ENCODE measurements at places on chromosomes 2 and 18. TPM values are rescaled to one million over a fixed set of nuclear protein-coding genes. Genes with fewer than 3 reads are reported as not detected.

The ANKRD29 gene
- 0.81 TPM for total RNA-seq

DNA sequence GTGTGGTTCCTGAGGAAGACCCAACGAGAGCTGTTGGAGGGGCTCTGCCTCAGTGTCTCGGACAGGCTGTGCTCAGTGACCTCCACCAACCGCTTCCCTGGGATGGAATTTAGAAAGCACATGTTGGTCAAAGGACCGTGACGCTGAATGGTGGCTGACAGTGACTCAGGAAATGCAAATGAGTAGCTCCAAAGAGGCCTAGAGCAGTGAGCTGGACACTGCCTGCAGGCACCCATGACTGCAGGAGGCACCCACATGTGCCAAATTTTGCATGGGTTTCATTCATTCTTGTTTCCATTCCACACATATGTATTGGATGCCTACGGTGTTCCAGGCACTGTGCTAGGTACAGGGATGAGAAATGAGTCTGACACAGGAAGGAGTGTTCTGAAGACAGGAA, 46.4 kb downstream of the ACKR3 start:
- DNase-seq: no peak

The CIB4 gene
- not detected for total RNA-seq

- DNase-seq: peak; percentile 60
Observed at GRCh38 chr2:227191367-227191766, 26.9 kb downstream of the COL4A3 start.

- DNase-seq: peak; percentile 60
Observed at GRCh38 chr2:217979151-217979811, 23.5 kb downstream of the TNS1 start.

The LOXL3 gene
- total RNA-seq: 39.1 TPM

DNA sequence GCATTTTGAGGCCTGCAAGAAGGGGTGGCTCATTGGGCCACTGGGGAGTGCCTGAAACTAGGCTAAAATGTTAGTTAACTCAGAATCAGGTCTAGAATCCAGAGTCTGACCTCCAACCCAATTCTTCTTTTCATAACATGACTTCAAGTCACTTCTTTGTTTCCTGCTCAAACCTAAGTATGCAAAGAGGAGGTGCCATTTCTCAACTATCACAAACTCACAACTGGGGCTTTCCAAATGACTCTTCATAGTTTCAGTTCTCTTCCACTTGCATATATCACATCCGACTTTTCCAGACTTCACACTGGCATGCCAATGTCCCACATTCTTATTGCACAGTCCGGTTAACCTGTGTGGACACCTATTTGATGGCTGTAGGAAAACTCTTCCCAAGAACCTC, 211.6 kb downstream of the TCF4 start:
- DNase-seq: no peak
